ENCODE measurements at places on chromosomes 6 and 20.

GRCh38 chr6:127971945-127972391 is 71.1 kb upstream of the THEMIS start:
- DNase-seq: peak; percentile 94

DNA sequence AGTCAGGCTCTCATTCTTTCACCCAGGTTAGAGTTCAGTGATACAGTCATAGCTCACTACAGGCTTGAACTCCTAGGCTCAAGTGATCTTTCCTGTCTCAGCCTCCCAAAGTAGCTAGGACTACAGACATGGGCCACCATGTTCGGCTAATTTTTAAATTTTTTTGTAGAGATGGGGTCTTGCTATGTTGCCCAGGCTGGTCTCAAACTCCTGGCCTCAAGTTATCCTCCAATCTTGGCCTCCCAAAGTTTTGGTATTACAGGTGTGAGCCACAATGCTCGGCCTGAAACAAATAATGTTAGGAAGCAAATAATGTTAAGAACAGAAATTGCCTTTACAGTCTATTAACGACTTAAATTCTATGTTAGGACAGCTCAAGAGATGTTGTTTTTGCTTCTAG is 1.8 kb upstream of the UBR2 start:
- no peak for DNase-seq

- DNase-seq: no peak
Measured at GRCh38 chr20:39248171-39248861, 286.2 kb downstream of the DHX35 start.

- no peak for DNase-seq
Measured at GRCh38 chr6:161237176-161237575, 36.7 kb downstream of the AGPAT4 start.

DNA sequence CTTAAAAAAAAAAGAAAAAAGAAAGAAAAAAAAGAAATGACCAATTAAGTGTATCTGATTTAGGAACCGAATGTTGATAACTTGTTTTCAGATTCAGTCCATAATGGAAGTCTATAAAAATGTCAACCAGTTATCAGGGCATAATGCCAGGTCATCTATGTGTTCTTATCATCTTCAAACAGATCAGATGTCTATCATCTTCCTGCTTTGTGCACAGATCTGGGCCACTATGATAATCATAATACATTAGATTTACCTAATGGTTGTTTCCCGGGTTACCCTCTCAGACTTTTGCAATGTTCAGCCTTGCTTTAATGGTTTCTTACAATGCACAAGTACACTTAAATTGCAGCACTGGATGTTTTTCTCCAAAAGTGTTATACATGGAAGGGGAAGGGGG is 100.6 kb downstream of the NKAIN2 start:
- DNase-seq: no peak

GRCh38 chr20:48192109-48192508 is 406.8 kb upstream of the SULF2 start:
- DNase-seq: no peak

DNA sequence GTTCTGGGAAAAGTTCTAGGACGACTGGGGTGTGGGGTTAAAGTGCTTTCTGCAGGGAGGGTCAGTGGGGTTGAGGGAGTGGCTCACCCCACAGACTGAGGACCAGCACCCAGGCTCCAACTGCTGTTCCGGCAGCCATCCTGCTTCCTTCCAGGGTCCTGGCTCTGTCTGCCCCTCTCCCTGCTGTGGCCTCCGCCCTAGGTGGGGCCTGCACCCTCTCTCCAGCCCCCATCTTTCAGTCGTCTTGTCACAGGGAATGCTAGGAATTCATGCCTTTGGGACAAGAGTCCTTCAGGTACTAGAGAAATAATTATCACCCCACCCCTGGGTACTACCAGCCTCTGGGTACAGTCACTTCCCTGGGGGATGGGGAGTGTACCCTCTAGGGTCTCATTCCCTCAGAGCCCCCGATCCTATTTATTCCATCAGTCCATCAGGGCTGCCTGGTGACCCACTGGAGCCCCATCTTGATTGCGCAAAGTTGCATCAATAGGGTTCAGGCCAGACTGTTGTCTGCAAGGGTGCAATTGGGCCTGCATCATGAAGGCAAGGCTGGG is at the start of gene AGER:
Gene AGER, minus strand, starts transcription at position 170 of the 557 bp plus-strand sequence. Its CDS starts 31 bp downstream, at position 139.
- DNase-seq: no peak

- DNase-seq: no peak
Measured at GRCh38 chr6:8670792-8671191, 235.4 kb upstream of the SLC35B3 start.

DNA sequence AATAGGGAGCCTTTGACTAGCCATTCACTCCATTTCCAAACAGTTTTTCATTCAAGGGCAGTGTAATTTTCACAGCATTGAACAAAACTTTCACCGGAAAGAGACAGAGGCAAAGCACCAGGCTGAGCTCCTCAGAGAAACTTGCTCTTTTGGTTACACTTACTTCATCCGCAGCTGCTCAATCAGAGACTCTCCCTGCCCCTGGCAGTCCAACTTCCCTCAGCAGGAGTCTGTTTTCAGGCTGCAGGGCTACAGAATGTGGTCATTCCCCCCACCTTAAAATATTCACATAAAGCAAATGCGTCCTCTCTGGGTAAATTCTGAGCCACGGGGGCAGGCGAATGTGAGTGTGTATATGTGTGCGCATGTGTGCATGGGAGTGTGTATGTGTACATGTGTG is 70.0 kb upstream of the ZNF133 start:
- no peak for DNase-seq

- no peak for DNase-seq
Measured at GRCh38 chr6:110574817-110575216, 98.4 kb upstream of the SLC22A16 start.

DNA sequence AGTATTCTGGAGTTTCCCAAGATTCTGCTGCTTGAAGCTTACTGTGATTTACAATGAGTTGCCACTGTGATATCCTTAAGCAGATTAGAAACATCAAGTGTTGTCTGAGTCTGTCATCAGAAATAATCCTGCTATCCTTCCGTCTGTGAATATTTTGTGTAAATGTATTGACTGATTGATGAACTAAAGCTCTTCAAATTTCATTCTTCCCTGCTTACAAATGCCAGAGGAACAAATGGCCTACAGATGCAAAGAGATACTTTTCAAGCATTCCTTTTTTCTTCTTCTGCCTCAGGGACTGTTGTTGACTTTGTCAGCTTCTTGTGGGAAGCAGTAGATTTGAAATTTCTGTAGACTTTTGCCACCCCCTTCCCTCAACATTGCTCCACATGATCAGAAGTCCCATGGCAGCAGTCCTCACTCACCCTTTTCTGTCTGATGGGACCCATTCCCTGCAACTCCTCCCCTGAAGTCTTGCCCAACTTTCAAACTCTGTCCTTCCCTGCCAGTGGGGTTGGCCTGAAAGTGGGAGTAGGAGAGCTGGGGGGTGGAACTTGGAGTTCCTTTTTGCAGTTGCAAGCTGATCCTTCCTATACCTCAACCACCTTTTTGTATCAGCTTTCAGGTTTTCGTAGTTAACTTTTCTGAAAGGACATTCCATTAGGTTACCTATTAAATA is 38.5 kb upstream of the MLIP start:
- DNase-seq: no peak

DNA sequence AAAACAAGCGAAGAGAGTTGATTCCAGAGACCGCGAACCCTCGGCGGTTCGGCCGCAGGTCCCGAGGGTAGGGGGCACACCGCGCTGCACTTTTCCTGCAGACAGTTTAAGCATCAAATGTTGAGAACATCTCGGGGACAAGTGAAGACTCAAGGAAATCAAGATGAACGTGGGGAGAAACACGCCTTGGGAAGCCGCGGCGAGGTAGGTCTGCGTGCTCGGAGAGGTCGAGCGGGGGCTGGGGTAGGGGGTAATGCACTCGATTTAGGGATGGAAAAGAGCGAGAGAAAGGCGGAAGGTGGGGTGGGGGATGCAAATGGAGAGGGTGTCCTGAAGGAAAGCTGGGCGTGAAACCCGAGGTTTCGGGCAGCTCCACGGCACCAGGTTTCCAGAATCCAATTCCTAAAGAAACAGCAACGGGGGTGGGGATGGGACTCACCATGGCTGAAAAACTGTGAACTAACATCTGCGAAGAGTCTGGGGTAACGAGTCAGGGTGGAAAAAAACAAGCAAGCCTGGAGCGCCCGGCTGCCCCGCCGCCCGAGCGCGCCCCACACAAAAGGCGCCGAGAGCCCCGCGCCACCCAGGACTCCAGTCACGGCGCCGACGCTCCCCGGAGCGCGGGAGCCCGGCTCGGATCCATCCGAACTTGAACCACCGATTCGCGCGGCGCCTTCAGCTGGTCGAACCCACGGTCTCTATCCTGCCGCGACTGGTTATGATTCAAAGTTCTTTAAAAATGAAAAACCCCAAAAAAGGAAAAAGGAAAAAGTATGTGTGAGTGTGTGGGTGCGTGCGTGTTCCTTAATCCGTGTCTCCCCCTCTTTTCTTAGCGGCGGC is 3.5 kb downstream of the TFAP2A start:
- no peak for DNase-seq

GRCh38 chr6:111499269-111499793 is 16.3 kb upstream of the REV3L start:
- no peak for DNase-seq

- DNase-seq: no peak
Measured at GRCh38 chr6:154538640-154539191, 28.2 kb upstream of the CNKSR3 start.

DNA sequence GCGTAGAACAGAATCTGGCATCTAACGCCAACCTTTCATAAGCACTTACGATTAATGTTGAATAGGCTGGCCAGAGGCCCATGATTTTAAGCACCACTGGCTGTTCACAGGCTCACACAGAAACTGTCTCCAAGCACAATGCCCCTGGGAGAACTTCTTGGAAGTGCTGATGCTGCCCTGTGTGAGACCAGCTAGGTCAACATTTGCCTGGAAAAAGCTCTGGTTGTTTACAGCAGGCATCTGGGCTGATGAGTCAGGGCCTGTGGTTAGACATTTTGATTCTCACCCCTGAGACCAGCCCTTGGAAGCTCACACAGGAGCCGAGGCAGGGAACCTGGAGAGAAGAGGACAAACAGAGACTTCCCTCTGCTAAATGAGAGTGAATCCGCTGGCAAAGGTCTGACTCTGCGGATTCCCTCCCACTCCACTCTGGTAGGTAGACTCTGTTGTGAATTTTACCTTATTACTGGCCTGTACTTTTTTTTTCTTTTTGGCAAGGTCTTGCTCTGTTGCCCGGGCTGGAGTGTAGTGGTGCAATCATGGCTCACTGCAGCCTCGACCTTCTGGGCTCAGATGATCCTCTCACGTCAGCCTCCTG is 6.8 kb upstream of the SULF2 start:
- no peak for DNase-seq

GRCh38 chr6:66735106-66735890 is 1028.3 kb upstream of the EYS start:
- no peak for DNase-seq

DNA sequence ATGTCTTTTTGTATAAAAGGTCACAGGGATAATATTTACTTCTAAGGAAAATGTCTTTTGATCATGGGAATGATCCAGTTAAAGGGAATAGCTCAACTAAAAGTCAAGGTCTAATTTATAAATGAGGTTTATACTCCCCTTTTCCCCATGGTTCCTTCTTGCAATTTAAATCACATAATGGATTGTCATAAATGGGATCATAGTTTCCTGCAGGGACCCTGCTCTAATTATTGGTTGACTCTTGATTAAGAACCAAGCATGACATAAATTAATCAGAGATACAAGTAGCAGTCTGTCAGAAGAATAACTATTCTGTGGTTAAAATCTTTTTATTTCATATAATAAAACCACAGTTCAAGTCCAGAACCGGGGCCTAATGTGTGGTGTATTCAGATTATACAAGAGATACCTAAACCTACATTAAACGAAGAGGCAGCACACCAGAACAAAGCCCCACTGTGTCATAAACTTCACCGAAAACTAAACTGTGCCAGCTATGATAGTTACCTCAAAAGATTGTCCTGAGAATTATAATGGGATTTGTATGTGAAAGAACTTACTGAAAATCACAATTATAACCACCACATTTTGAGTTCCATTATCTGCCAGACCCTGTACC is 43.0 kb upstream of the CD83 start:
- no peak for DNase-seq

GRCh38 chr6:78709021-78709420 is 158.3 kb upstream of the IRAK1BP1 start:
- DNase-seq: no peak

DNA sequence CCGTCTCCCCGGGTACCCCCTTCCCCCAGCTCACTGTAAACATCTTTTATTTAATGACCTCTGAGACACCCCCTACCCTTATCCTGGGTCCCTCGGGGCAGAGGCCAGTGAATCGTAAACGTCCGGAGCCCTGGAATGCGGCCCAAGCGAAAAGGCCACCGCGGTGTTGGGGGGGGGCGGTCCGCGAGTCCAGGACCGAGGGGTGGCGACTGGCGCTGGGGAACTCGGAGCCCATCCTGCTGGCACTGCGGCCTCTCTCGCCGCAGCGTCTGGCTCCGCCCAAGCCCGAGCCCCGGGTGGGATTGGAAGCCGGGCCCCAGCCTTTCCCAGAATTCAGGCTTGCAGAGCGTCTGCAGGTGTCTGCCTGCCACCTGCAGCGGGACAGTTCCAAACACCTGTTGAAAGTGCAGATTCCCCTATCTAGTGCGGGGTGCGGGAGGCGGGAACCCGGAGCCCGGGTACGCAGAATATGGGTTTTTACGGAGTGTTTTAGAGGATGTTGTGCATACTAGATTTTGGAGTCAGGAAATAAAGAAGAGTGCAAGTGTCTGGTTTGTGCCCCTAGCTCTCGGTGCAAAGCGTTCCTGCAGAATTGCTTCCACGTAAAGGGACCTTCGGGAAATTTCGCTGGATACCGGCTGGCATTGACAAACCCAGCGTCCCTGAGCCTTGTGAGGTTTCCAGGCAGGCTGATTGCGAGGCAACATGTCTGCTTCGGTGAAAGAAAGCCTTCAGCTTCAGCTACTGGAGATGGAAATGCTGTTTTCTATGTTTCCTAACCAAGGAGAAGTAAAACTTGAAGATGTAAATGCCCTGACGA is 800 bp downstream of the RWDD2A start:
- no peak for DNase-seq

- DNase-seq: no peak
Measured at GRCh38 chr20:31954500-31954899, 2.7 kb upstream of the PDRG1 start.

DNA sequence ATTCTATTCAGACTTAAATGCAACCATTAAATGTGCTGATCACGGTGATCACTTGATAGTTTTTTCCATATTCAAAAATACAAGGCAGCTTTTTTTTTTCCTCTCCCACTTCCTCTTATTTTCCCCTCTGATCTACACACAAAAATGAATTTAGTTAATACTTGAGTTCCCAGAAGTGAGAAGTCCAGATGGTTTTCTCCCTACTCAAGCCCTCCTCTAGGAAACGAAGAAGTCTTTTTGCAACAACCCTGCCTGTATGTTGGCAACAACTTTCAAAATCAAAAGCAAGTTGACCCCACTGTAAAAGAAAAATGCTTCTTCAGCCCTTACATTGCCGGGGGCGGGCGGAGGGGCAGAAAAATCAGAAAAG is 24.3 kb downstream of the ARHGAP18 start:
- DNase-seq: no peak
